ENCODE measurements at places on chromosomes 5 and 9. TPM values are rescaled to one million over a fixed set of nuclear protein-coding genes. Genes with fewer than 3 reads are reported as not detected.

Gene TOR4A
- total RNA-seq = 3.6 TPM

Gene PTPRD
- total RNA-seq = 0.18 TPM

- no peak for DNase-seq
These were observed 171.8 kb downstream of the AGTPBP1 start for GRCh38 chr9:85569988-85570387.

Gene GRXCR2
- total RNA-seq = not detected

DNA sequence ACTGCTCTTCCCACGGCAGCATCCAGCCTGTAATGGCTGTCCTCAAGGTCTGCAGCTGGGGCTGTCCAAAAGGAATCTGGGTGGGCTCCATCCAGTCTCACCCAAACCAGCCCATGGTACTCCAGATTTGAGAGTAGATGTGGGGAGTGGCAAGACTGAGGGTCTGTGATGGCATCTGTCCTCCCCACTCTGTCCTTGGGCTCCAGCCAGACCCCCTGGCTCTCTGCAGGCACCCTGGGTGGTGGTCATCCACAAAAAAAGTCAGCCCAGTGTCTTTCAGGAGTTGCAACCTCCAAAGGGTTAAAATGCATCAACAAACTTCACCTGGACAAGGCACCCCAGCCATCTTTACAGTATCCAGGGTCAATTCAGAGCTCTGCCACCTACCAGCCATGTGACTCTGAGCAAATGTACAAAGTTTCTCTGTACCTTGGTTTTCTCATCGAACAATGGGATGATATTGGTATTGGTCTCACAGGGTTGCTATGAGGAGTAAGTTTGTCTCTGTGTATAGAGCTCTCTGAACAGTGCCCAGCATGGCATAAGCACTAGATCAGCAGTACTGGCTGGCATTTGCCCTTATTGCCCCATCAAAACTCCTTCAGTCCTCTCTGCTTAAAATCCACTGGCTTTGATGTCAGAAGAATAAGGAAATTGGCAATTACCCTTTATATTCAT, 7.3 kb upstream of the S1PR3 start:
- DNase-seq = no peak
